Prostate gland (tissue), 2 donors: ENCODE measurements at places on chromosomes 12 and 14. TPM values are rescaled to one million over a fixed set of nuclear protein-coding genes. Genes with fewer than 3 reads are reported as not detected.

DNA sequence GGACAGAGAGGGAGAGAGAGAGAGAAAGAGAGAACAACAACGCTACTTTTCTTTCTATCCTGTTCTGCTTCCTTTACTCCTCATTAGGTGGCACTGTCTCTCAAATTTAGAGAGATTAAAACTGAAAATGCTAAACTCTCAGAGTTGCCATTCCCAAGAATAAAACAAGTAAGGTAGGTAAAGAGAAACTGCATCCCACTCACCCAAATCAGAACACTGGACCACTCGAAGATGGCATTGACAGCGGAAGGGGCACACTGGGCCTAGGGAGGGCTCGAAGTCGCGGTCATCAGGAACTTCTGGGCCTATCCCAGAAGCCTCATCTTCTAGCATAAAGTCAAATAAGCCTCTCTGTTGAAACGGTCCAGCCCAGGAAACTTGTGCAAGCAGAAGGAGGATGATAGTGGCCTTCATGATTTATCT is 4.5 kb downstream of the DCN start:
- H3K4me3 ChIP-seq, result peak overlapping the region; percentile 16
- no peaks in the 10 kb centered on the region for H3K36me3 ChIP-seq
- H3K27me3 ChIP-seq, result no peaks in the 10 kb centered on the region
- DNase-seq, result no peak

- no peaks in the 10 kb centered on the region for H3K36me3 ChIP-seq
- H3K4me1 ChIP-seq, result peaks cover 10% of the 10 kb centered on the region
- no peak overlapping the region for H3K4me3 ChIP-seq
- no peaks in the 10 kb centered on the region for H3K27me3 ChIP-seq
- DNase-seq, result no peak
These were observed 42.1 kb downstream of the TSPAN9 start for GRCh38 chr12:3119192-3119755.

GRCh38 chr14:23695664-23695999 is 59.5 kb downstream of the DHRS2 start:
- no peak for DNase-seq
- H3K27me3 ChIP-seq, result no peaks in the 10 kb centered on the region
- no peaks in the 10 kb centered on the region for H3K36me3 ChIP-seq

DNA sequence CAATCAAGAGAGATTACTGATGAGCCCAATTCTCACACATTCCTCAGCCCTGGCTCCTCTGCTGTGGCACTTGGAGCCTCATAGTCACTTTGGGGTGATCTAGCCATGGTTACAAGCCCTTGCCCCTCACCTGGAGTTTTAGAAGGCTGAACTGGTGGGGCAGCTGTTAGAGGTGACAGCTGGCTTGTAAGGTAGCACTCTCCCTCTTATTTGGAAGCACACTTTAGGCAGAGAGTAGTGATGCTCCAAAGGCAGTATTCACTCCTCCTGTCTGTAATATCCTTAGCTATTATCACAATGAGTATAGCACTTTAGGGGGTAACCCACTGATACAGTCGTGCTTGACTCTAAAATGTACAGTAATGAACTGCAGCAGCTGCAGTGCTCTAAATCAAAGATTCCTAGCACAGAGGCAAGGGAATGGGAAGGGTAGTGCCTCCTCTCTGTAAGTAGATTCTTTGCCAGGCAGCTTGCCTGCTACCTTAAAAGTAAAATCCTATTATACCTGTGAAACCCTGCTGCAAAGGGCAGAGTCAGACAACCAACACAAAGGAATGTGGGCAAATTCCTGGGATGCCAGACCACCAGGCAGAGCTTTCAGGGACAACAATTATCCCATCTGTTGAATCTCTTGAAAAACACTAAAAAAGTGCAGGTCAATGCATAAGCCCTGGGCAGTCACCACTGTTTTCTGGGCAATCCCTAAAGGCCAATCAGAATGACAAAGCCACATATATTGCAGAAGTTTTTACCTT is 336.3 kb downstream of the NOVA1 start:
- no peaks in the 10 kb centered on the region for H3K36me3 ChIP-seq
- DNase-seq, result no peak
- H3K4me3 ChIP-seq, result no peak overlapping the region
- no peak overlapping the region for H3K27ac ChIP-seq
- H3K4me1 ChIP-seq, result no peaks in the 10 kb centered on the region

Gene TSPAN8
- total RNA-seq, result 36.3 TPM

DNA sequence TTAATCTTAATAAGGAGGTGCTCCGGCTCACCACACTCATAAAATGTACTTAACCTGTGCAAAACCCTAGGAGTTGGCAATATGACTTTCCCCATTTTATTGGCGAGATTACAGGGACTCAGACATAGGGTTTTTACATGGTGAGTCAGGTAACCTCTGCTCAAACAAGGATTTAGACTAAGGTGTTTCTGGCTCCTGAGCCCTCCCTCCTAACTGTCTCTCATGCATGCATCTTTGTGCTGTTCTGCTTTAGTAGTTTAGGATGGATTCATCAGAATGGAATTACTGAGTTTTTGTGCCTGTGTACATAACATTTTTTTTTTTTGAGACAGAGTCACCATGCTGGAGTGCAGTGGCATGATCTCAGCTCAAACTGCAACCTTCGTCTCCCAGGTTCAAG is 993.3 kb upstream of the TMEM132C start:
- no peak overlapping the region for H3K4me3 ChIP-seq
- no peak overlapping the region for H3K27ac ChIP-seq
- H3K36me3 ChIP-seq, result no peaks in the 10 kb centered on the region
- no peaks in the 10 kb centered on the region for H3K4me1 ChIP-seq

DNA sequence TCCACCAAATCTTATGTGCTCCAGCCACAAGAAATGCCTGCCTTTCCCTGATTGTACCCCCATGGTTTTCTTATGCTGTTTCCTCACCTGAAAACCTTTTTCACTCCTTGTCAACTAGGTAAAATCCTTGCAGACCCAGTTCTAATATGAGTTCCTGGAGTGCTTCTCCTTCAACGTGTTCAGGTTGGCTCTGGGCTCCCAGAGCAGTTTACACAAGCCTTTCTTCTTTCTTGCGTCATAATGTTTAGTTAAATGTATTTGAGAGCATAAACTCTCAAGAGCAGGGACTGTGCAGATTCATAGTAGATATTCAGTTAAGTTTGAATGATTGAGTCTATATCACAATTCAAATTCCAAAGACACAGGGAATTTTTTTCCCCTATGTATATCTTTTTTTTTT is 484.8 kb upstream of the CCDC196 start:
- no peaks in the 10 kb centered on the region for H3K27me3 ChIP-seq
- no peak for DNase-seq
- H3K27ac ChIP-seq, result no peak overlapping the region
- no peaks in the 10 kb centered on the region for H3K36me3 ChIP-seq
- no peak overlapping the region for H3K4me3 ChIP-seq
- no peaks in the 10 kb centered on the region for H3K4me1 ChIP-seq

DNA sequence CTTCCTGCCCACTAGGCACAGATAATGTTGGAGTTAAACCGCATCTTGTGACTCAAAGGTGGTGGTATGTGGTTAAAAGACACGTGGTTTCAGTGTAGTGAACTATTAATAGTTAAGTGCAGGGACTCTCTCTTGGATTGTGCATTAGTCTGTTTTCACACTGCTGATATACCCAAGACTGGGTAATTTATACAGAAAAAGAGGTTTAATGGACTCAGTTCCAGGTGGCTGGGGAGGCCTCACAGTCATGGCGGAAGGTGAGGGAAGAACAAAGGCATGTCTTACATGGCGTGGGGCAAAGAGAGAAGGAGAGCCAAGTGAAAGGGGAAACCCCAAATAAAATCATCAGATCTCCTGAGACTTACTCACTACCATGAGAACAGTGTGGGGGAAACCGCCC is 362.3 kb downstream of the GLT1D1 start:
- H3K27ac ChIP-seq, result no peak overlapping the region
- no peaks in the 10 kb centered on the region for H3K27me3 ChIP-seq
- no peaks in the 10 kb centered on the region for H3K4me1 ChIP-seq
- H3K4me3 ChIP-seq, result no peak overlapping the region
- no peaks in the 10 kb centered on the region for H3K36me3 ChIP-seq
- DNase-seq, result no peak

DNA sequence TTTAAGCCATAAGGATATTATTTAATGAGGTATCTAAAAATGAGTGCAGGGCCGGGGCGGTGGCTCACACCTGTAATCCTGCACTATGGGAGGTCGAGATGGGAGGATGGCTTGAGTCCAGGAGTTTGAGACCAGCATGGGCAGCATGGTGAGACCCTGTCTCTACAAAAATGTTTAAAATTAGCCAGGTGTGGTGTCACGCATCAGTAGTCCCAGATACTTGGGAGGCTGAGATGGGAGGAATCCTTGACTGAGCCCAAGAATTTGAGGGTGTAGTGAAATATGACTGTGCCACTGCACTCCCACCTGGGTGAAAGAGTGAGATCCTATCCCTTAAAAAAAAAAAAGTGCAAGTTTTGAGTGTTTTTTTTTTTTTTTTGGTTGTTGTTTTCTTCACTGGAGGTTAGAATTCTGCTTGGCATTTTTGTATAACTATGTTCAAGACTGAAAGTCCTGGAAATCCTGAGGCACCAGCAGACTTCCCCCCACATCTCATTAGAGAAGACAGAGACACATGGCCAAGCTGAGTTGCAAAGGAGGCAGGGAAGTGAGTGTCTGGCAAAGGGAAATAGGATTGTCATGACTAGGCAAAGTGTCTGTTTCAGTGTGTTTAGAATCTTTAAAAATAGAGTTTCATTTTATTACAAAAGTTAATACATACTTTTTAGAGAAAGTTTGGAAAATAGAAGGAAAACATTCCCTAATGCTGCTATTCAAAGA is 53.5 kb upstream of the DUSP6 start:
- H3K36me3 ChIP-seq, result no peaks in the 10 kb centered on the region
- DNase-seq, result no peak
- H3K4me1 ChIP-seq, result no peaks in the 10 kb centered on the region
- H3K27ac ChIP-seq, result no peak overlapping the region

DNA sequence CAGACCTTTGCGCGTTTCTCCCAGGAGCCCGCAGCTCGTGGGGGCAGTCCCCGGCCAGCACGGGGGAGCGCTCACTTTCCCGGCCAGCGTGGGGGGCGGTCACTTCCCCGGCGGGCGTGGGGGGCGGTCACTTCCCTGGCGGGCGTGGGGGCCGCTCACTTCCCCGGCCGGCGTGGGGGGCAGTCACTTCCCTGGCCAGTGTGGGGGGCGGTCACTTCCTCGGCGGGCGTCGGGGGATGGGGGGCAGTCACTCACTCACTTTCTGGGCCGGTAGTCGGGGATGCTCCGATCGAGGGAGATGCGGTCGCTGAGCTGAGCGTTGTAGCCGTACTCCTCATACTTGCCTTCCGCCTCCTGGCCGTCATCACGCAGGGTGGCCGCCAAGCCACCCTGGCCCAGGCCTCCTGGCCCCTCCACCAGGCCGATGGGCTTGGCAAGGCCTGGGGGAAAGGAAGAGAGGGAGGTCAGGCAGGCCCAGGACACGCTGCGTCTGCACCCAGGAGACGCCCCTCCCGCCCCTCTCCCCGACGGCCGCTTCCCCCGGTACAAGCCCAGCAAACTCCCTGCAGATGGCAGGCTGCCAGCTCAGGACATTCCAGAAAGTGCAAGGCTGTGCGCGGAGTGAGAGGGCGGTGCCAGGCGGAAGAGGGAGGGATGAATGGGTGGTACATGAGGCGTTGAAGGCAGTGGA is 43.3 kb downstream of the GALNT9 start:
- DNase-seq, result peak; percentile 53
- peaks cover 3% of the 10 kb centered on the region for H3K27me3 ChIP-seq
- H3K36me3 ChIP-seq, result no peaks in the 10 kb centered on the region
- no peaks in the 10 kb centered on the region for H3K4me1 ChIP-seq
- no peak overlapping the region for H3K27ac ChIP-seq
- H3K4me3 ChIP-seq, result no peak overlapping the region

DNA sequence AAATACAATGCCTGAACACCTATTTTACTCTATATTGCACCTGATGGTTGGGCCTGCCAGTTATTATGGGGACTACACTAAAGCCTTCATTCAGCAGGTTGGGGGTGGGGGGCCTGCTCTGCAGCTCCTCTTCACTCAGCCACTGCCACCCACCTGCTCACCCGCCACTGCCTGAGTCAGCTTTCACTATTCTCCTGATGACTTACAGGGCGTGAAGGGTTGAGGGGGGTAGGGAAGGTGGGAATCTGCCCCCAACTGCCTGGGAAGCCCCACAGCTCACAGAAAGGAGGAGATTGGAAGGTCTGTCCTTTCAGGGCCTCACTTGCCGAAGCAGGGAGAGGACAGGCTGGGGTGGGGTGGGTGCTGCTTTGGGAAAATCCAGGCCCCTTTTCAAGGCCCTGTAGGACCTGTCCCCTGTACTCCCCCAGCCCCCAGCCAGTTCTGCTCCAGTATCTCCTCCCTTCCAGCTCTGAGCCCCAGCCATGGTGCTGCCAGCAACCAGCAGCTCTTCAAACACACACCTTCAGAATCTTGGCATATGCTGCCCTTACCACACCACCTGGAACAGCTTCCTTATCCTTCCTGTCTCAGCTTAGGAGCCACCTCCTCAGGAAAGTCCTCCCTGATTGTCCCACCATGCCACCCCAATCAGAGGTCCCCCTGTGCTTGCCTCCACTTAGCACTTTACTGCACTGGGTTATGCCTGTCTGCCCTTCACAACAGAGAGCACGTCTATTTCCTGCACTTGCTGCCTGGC is 33.1 kb downstream of the IRF2BPL start:
- H3K27me3 ChIP-seq, result no peaks in the 10 kb centered on the region
- no peak for DNase-seq
- H3K36me3 ChIP-seq, result no peaks in the 10 kb centered on the region

- H3K4me1 ChIP-seq, result no peaks in the 10 kb centered on the region
- no peak overlapping the region for H3K4me3 ChIP-seq
- no peak overlapping the region for H3K27ac ChIP-seq
These were observed 17.3 kb upstream of the STAC3 start for GRCh38 chr12:57268264-57268663.

Gene FOXN4
- 4.8 TPM for total RNA-seq

DNA sequence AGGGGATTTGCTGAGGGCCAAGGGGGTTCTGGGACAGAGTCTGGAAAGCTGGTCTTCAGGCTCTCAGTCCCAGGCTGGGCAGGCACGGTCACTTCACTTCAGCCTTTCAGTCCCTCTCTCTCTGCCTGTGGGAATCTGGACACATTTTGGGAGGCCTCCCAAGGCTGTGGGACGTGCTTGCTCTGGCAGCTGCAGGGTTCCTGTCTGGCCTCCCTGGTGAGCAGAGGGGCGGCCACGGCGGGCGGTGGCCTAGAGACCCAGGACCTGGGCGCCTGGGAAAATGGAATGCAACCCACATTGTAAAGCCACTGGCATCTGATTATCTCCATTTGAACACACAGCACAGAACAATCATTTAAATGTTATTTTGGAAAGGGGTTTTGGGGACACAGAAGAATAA is 10.1 kb upstream of the ALDH2 start:
- DNase-seq, result no peak

GRCh38 chr14:68168460-68169109 is 349.0 kb downstream of the RAD51B start:
- H3K4me1 ChIP-seq, result peaks cover 8% of the 10 kb centered on the region
- H3K36me3 ChIP-seq, result no peaks in the 10 kb centered on the region
- DNase-seq, result no peak
- H3K27me3 ChIP-seq, result no peaks in the 10 kb centered on the region

DNA sequence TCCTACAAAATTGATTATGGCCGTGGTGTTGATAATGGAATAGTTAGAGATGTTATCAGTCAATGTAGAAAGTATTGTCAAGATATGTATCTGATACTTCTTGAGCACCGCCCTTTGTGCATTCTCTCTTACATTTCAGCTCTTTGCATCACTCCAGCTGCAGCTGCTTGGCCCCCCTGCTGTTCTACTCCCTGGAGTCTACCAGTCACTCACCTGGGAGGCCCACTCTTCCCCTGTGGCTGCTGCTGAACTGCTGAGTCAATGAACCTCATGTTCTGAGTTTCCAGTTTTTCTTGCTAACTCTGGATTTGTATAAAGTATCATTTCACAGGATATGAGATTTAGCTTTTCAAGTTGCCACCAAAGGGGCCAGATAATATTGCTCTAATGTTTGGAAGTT is 312.8 kb upstream of the SLC16A7 start:
- no peaks in the 10 kb centered on the region for H3K4me1 ChIP-seq
- H3K36me3 ChIP-seq, result no peaks in the 10 kb centered on the region
- no peak overlapping the region for H3K4me3 ChIP-seq
- H3K27ac ChIP-seq, result no peak overlapping the region
- no peaks in the 10 kb centered on the region for H3K27me3 ChIP-seq
